CD8-positive, alpha-beta memory T cell (primary cell): ENCODE measurements at places on chromosomes 11 and 22.

- peak; percentile 31 for DNase-seq
Measured at GRCh38 chr11:12288212-12288930, 89.0 kb upstream of the PARVA start.

- DNase-seq, result no peak
Measured at GRCh38 chr11:110524238-110524637, 94.5 kb downstream of the FDX1 start.

- no peak for DNase-seq
Measured at GRCh38 chr11:60005360-60005759, 11.6 kb upstream of the OOSP4B start.

DNA sequence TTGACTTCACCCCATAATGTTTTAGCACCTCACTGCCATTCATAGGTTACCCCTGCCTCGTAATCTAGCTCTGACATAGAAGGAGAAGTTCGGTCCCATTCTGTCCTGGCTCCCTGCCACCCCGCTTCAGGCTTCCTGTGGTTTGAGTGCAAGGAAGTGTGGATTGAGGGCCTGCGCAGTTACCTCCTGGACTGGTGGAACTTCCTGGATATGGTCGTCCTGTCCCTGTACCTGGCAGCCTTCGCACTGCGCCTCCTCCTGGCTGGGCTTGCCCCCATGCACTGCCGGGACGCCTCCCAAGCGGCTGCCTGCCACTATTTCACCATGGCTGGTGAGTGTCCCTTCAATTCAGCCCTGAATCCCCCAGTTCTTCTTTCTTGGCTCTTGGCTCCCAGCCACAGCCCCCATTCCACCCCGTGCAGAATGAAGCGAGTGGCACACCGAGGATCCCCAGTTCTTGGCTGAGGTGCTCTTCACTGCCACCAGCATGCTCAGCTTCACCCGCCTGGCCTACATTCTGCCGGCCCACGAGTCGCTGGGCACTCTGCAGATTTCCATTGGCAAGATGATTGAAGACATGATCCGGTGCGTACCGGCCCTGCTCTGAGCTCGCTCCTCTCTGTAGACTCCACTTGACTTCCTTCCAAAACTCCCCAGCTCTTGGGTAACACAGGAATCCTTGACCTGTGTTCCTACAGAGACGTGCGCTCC is 15.4 kb downstream of the ART5 start:
- DNase-seq, result no peak

GRCh38 chr11:126185259-126186024 is 26.0 kb downstream of the RPUSD4 start:
- no peak for DNase-seq

- no peak for DNase-seq
Measured at GRCh38 chr11:70331901-70332300, 61.4 kb downstream of the PPFIA1 start.

DNA sequence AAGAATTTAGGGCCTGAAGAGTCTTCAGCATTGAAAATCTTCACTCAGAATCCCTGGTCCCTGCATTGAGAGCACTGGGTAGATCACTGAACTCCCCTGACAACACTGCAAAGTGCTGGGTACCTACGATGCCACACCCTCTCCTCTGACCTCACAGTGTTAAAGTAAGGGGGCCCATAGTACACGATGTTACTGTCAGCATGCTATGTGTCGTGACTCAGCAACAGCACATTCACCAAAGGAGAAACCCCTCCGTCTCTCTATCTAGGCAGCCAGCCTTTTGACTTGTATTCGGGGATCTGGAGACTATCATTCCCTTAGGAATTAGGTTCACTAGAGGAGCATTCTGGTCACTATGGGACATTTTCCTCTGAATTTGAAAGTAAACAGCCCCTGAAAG is 67.4 kb upstream of the PITPNB start:
- DNase-seq, result no peak

GRCh38 chr11:130675371-130675821 is 227.0 kb downstream of the ADAMTS15 start:
- no peak for DNase-seq

- DNase-seq, result no peak
Measured at GRCh38 chr11:13974631-13975030, 12.1 kb downstream of the SPON1 start.

GRCh38 chr11:65071907-65072630 is 11.8 kb downstream of the CDCA5 start:
- no peak for DNase-seq

DNA sequence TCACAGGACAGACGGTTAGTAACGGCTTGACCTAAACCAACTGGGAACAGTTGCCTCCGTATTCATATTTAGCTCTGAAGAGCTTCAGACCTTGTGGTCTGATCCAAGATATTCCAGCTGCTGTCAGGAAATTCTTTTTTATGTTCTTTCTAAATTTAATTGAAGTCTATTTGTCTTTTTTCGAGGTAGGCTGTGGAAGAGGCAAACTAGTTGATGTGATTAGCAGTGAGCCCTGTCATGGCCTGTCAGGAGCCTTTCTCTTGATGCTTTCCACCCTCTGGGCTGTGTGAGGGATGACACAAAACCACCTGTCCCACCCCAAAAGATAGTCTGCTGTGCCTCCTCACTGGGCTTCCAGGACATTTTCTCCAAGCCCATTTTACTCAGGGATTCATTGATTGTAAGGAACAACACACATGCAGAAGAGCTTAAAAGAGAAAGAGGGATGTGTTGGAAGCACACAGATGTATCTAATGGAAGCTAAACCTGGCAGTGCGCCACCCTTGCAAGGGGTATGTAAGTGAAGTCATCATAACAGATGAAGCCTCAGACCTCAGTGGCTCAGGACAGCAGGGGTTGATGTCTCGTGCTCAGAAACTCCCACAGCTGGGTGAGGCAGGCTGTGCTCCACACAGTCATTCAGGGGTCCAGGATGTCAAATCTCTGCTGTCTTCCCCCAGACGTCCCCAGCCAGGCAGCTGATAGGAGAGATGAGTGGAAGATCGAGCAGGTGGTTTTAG is 170.0 kb downstream of the NCAM1 start:
- no peak for DNase-seq

- DNase-seq, result peak; percentile 72
Measured at GRCh38 chr22:36156515-36157419, 3.8 kb downstream of the APOL3 start.

DNA sequence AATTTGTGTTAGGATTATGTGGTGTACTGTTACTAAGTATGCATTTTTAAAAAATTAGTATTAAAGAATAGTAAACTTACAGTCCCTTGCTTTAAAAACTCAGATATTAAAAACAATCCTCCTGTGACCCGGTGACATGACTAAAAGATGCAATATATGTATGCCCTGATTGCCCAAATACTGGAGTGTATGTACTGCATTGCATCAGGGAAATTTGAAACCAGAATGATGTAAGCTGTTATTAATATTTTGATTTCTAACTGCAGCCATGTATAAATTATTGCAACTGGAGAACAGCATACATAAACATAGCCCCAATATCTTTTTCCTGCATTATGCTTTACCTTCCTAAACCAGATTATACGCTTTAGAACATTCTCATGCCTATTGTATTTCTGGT is 3.7 kb upstream of the HSPA8 start:
- no peak for DNase-seq

DNA sequence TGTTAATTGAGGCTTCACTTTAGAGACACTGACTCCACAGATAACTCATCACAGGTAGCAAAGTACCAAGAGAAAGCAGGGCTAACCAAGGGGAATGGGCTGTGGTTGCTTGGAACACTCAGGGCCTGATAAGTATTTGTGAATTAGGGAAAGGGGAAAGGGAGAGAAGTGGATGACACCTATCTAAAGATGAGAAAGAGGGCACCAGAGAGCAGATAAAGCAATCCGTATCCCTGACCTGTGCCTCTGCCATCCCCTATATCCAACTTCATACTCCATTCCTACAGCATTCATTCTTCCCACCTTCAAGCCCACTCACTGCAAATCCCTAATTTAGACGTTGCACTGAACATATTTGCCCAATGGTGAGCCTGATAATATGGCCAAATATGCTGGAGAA is 43.0 kb upstream of the API5 start:
- DNase-seq, result no peak

DNA sequence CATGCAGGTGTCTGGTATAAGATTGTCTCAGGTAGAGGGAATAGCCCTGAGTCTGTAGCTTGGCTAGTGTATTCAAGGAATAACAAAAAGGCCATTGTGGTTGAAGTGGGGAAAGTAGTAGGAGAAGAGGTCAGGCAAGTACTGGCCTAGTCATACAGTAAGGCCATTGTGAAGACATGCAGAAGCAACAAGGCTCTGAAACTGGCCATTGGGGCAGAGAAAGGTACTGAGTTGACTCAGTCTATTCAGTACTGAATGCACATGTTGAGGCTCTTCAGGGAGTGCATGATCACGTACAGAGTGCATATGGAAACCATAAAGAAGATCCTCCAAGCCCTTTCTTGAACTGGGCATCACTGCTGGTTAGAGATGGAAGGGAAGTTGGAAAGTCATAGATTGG is 477.6 kb downstream of the SOX6 start:
- no peak for DNase-seq

- DNase-seq, result no peak
Measured at GRCh38 chr11:27231530-27231929, 131.5 kb downstream of the CCDC34 start.

GRCh38 chr11:10221342-10221741 is 72.7 kb downstream of the SBF2 start:
- no peak for DNase-seq

- DNase-seq, result no peak
Measured at GRCh38 chr11:93482556-93482955, 60.6 kb downstream of the SMCO4 start.

- no peak for DNase-seq
Measured at GRCh38 chr11:3021125-3021524, 29.0 kb upstream of the NAP1L4 start.

- DNase-seq, result no peak
Measured at GRCh38 chr11:9566561-9567063, 6.9 kb upstream of the WEE1 start.

GRCh38 chr11:48083421-48083820 is 103.1 kb downstream of the PTPRJ start:
- DNase-seq, result no peak

DNA sequence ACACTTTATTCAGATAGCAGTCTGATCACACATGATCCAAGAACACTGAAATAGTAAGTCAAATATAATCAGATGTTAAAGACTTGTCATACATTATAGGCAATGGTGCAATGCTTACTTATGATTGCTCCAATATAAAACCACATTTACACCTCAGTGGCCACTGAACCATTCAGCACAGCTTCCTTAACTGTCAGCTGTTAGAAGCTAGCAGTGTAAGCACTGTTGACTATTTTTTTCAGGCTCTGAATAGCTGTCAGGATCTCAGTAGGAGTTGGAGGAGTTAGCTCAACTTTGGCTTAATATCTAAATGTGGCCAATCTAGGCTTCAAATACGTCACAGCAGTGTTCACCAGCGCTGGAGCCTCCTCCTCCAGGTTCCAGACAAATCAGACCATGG is 36.6 kb downstream of the METTL15 start:
- no peak for DNase-seq

DNA sequence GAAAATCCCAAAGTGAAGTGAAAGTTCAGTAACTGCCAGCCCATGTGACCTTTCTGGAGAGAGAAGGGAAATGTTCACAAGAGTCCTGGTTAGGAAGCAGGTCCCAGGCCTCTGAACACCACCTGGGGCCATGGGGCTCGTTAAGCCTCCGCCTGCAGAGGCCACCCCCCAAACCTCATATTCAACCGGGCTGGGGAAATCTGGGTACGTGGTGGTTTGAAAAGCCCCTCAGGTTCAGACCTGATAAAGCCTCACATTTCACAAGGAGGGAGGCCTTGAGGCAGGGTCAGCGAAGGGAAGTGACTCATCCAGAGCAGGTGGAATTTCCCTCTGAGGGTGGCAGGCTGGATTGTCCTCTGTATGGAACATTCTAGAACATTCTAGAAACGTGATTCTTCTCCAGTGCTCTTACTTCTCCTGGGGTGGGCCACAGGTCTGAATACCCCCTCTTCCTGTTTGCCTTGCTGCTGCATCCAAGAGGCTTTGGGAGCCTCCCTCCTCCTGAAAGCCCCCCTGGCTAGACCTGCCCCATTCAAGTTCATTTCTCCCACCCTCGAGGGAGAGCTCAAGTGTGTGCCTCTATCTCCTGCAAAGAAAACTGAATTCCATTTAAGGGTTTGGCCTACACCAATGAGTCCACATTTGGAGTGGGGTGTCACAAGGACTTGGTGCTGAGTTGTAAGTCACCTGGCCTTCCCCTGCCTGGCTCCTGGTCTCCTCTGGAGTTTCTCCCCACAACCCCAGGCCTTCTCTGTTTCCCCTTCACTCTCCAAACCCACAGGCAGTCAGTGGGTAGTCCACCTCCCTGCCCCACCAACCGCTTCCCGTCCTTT is 6.3 kb downstream of the FXYD2 start:
- DNase-seq, result peak; percentile 51

- no peak for DNase-seq
Measured at GRCh38 chr11:65014726-65015227, 817 bp downstream of the ARL2 start.

- DNase-seq, result no peak
Measured at GRCh38 chr11:34773211-34773610, 143.0 kb downstream of the APIP start.

DNA sequence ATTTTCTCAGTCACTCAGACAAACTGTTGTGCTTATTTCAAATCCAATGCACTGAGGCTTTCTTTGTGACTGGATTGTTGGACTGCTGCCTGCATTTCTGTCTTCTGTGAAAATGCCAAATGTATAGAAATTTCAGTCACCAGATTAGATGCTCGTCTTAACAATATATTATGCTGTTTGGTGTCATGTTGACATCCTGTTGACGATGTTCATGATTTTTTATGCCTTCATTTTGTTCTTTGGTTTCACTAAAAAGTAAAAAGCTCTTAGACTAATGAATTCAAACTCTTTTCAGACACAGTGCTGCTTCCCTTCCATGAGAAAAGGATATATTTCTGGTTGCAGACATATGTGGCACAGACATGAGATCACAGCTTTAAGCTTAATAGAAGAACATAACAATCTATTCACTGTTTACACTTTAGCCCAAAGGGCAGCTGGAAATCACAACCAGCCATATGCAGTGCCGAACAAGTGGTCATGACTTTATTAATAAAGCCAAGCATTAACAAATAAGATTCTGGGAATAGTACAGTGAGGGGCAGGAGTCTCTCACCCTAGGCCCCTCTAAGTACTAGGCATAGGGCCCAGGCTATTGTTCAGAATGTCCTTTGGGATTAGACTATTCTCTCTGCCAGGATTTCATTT is 9.4 kb upstream of the SOX6 start:
- no peak for DNase-seq

- no peak for DNase-seq
Measured at GRCh38 chr11:72237112-72237931, 6.7 kb downstream of the PHOX2A start.

DNA sequence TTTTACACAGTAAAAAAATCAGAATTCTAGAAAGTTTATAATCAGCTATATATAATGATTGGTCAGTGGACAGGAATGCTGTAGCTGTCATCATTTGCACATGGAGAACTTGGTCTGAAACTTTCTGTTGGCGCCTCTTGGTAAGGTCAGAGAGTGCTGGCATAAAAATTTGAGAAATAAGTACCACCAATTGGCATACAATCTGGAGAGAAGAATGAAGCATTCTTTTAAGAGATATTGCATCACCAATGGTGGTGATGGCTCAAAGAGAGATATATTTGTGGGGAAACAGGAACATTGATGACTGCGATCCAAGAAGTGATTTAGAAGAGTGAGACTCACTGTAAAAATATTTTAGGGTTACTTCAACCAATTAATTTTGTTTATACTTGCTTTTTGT is 19.8 kb upstream of the OOSP1 start:
- DNase-seq, result no peak
